ENCODE measurements at places on chromosomes 7 and 10.

- no peak for DNase-seq
These were observed 133.4 kb downstream of the FZD1 start for GRCh38 chr7:91397612-91398011.

GRCh38 chr10:122515588-122516231, 44.8 kb upstream of the DMBT1 start:
- DNase-seq = no peak

DNA sequence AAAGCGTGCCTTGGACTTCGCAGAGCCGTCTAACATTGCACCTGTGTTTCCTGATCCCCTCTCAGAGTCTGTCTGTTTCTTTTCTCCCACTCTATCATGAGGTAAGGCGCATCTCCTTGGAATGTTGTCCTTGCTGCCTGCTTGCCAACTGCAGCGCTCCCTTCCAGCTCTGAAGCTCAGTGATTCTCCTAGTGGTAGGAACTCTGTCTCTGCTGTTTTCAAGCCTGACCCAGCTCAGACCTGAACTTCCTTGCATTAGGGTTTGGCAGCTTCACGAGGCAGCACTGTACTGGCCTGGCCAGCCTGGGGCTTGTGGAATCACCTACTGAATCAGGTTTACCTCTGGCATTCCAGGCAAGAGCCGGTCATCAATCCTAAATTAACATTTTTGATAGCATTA, 123.9 kb downstream of the CREB5 start:
- no peak for DNase-seq

- peak; percentile 52 for DNase-seq
These were observed 76.1 kb upstream of the CPXM2 start for GRCh38 chr10:123967626-123968243.

DNA sequence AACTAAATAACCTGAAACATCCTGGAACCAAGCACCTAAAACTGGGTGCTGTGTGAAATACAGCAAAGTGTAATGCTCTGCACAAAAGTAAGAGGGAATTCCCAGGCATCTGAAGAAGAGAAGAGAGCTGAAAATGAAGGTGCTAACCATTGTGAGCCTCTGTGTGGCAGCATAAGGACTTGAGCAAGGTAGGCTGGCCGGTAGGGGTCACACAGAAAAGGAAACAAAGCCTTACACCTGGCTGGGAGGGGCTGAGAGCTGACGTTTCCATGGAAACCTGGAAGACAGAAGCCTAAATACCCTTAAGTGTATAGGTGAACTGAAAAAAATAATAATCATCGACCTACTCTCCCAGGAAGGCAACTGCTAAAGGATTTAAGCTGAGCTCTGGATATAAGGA, 48.6 kb downstream of the CUL1 start:
- no peak for DNase-seq

DNA sequence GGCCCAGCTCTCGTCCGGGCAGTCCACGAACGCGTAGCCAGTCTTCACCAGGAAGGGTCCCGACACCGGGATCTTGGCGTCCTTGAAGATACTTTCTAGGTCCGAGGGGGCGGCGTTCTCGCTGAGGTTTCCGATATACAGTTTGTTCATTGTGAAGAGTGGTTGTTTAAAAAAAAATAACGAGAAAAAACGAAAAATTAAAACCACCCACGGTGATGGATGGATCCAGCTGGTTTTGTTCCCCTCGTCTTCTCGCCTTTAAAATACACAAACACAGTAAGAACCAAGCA, 385 bp downstream of the IGF2BP3 start:
- no peak for DNase-seq

Measured in NCI-H524 (cell line).